ENCODE measurements at places on chromosomes 6 and 20.

- no peak for DNase-seq
Measured at GRCh38 chr20:9509246-9509645, 5.1 kb upstream of the LAMP5 start.

DNA sequence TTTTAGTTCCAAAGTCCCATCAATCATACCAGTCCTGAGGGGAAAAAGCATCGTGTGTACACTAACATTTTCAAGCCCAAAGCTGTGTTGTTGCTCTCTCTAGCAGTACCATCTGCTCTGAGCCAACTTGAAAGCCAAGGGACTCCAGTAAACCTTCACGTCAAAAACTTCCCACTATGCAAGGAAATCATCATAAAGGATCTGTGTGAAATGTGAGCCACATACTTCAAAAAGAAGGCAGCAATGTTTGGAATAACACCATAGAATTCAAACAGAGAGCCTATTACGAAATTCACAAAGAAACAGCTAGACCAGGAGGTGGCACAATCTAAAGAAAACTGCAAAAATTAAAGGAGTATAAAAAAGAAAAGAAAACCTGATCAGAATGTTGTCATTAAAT, 399.8 kb upstream of the EPHA7 start:
- no peak for DNase-seq

GRCh38 chr6:39378960-39379425, 56.5 kb upstream of the KCNK16 start:
- DNase-seq, result no peak

DNA sequence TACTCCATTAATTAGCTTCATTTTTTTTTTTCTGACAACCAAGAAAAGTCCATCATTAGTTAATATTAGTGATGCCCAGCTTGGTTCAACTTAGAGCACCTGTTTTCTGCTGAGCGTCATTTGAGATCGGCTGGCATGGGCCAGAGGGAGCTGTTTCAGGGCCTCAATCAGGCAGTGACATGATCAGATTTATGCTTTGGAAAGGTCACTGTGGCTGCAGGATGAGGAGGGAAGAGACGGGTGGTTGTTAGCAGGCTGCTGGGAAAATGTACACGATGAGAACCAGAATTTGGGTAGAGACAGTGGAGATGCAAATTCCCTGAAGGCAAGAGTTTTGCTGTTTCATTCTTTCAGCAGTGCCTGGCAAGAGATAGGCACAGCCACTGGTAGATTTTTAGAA, 4.4 kb upstream of the STX16 start:
- no peak for DNase-seq

DNA sequence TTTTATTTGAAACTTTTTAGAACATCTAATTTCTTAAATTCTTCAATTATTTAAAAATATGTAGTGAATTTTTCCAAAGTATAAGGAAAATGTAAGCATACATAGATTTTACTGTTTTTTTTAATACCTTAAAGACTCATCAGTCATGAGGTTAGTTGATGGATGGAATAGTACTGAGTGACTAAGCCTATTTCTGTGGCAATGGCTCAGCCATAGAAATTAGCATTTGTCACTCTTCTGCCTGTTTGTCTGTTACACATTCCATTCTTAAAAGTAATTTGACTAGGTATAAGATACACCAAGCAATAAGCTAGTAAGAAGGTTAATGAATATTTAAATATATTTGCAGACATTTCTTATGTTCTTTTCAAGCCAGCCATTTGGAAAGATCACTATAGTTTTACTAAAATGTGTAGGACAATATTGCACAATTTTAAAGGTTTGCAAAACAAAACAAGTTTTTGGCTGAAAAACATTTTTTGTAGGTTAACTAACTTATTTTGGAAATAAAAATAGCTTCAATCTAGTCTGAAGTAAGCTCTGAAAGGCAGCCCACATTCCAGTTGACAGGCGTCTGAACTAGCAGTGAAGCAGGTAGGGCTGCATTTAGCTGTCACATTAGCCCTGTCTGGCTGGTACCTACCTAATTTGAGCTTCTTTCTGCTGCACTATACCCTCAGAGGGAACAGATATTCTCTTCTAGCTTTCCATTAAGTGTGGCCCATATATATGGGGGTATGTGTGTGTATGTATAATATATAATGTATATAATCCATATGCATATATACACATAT, 385.7 kb downstream of the GRIK2 start:
- no peak for DNase-seq

- DNase-seq, result no peak
Measured at GRCh38 chr6:5636210-5637030, 370.3 kb downstream of the NRN1 start.

GRCh38 chr6:90650041-90650940, 63.4 kb upstream of the MAP3K7 start:
- no peak for DNase-seq

DNA sequence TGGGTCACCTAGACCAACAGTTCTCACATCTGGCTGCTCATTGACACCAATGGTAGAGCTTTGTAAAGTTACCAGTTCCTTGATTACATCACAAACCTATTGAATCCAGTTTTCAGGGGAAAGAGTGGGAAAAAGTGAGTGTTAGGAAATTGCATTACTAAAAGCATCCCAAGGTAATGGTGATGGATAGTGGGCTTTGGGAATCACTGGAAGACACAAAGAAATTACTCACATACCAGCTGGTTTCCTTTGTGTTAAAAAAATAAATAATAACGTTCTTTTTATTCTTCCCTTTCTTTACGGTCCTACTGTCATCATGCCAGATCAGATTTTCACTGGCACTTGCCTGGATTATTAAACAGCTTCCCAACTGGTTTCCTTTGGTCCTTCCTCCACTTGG, 370.7 kb downstream of the RFPL4B start:
- DNase-seq, result no peak

- DNase-seq, result no peak
Measured at GRCh38 chr6:96157018-96157565, 141.3 kb downstream of the FUT9 start.

- DNase-seq, result no peak
Measured at GRCh38 chr20:11454966-11455799, 462.5 kb upstream of the BTBD3 start.

GRCh38 chr6:92352130-92352529, 1067.2 kb downstream of the EPHA7 start:
- no peak for DNase-seq

GRCh38 chr20:49769048-49769581, 43.5 kb upstream of the SLC9A8 start:
- DNase-seq, result no peak

- DNase-seq, result no peak
Measured at GRCh38 chr6:53437557-53438202, 88.9 kb upstream of the ELOVL5 start.

DNA sequence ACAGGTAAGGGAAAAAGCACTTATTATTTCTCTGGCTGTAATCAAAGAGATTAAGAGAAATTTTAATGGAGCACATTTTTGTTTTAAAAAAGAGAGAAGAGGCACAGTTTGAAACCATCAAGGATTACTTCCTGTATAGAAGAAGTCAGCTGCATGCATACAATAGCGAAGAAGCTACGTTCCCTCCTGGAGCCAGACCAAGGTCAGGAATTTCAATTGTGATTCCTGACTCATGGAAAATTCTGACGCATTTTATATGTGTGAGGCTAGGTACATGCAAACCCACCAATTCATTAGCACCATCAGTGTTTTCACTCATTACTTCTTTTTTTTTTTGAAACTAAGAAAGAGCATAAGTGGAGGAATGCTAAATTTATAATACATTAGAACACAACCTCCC, 232.7 kb upstream of the SGK1 start:
- DNase-seq, result no peak

DNA sequence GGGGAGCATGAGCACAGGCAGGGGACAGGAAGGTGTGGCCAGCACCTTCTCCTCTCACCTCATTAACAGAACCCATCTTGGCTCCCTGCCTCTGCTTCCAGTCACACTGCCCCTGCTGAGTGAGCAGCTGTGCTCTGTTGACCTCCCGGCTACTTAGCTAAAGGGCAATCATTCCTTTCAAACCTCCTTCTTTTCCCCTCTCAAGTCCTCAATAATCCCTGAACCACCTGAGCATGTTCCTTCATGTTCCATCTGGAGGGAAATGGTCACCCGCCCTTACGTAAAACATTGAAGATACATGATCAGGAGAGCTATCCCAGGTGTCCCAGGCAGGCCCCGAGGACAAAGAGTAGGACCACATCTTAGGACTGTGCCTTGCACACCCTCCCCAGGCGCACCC, 21.7 kb upstream of the MRPS10 start:
- DNase-seq, result no peak

DNA sequence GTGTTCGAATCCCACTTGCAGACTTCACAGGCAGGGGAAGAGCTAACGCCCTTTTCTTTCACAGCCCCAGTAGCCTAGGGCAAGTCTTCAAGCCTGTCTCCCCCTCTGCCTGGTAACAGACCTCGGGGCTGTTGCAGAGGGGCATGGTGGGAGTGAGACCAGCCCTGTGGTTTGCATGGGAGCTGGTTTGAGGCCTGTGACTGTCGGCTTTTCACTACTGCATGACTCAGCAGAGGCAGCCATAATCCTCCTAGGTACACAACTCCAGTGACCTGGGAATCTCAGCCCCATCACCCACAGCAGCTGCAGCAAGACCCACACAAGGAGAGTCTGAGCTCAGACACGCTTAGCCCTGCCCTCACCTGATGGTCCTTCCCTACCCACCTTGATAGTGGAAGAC, 55.3 kb upstream of the POPDC3 start:
- no peak for DNase-seq

DNA sequence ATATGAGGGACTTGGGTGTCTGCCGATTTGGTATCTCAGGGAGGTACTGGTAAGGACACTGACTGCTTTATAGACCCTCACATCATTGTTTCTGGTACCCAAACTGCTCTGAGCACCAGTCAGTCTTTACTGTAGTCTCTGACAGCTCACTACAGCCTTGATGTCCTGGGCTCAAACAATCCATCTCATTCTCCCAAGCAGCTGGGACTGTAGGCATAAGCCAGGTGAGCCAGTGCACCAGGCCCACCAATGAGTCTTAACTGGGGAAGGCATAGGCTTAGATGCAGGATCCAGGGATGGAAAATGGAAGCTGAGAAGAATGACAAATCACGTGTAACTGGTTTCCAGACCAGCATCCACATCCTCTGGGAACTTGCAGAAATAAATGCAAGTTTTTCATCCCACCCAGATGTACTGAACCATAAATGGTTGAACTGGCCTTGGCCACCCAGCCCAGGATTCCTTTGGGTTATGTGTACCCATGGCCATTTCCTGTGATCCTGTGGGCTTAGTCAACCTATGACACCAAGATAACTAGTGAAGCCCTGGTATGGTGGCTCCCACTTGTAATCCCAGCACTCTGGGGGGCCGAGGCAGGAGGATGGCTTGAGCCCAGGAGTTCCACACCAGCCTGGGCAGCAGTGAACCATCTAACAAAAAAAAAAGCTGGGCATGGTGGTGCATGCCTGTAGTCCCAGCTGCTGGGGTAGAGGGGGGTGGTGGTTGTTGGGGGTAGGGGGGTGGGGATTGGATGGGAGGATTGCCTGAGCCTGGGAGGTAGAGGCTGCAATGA, 5.8 kb downstream of the TUBB start:
- DNase-seq, result no peak

GRCh38 chr6:7762760-7763159, 36.9 kb downstream of the BMP6 start:
- no peak for DNase-seq

DNA sequence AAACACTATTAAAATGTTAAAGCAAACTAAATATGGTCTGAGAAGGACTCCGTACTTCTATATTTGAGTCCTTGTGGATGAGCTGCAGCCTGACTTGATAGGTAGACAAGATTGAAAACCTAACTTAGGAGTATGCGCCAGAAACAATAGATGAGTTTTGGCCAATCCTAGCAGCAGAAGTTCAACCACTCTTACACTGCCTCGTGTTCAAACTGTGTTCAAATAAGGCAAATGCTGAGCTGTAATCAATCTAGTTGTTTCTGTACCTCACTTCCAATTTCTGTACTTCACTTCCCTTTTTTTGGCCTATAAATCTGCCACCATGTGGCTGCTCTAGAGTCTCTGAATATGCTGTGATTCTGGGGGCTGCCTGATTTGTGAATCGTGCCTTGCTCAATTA, 13.2 kb upstream of the SERINC1 start:
- DNase-seq, result no peak

GRCh38 chr20:35329435-35330139, 37.4 kb upstream of the FAM83C start:
- no peak for DNase-seq

DNA sequence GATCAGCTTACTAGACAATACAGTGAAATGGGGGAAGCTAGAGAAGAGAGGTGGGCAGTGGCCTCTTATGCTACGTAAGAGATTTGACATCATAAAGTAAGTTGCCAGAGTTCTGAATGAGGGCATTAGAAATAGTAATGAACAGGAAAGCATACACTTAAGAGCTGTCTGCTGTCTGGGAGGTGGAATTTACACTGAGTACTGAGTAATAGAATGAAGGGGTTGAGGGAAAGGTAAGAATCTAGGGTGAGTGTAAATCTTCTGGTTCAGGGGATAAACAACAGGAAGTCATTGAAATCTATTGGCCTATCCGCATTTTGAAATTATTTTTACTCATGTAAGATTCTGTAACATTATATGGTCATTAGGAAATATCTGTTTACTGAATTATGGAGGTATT, 35.8 kb downstream of the HLA-DMB start:
- DNase-seq, result no peak

DNA sequence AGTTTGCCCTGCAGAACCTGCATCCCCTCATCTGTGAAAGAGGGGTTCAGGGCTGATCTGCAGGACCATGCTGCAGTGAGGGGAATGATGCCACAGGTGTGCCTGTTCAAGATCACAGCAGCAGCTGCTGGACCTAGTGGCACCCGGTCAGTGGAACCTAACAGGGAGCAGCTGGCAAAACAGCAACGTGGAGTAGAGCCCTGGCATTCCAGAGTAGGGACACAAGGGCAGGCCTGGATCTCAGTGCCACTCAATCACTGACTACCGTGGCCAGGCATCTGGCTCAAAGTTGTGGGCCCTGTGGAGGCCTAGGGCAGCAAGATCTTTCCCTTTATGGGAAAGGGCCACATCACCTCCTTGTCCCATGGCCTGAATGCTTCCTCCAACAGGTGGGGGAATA, 62.2 kb downstream of the INSM1 start:
- DNase-seq, result no peak

DNA sequence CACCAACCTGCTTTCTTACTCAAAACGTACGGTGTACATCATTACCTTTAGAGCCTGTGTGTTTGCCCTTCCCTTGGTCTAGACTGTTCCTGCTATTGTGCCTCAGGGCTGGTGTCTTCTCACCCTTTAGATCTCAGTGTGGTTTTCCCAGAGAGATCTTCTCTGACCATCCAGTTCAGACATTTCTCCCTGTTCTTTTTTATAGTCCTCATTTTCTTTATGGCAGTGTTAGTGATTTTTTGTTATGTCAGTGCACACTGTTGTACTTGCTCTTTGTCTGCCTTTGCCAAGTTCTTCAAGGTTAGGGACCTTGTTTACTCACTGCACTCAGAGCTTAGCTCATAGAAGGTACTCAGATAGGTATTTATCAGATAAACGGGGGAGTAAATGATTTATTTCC, 82.8 kb downstream of the ATRN start:
- DNase-seq, result no peak

All from NCI-H1930 (cell line).